Tongue (tissue), 3 donors: ENCODE measurements at places on chromosomes 6 and 20. TPM values are rescaled to one million over a fixed set of nuclear protein-coding genes. Genes with fewer than 3 reads are reported as not detected.

DNA sequence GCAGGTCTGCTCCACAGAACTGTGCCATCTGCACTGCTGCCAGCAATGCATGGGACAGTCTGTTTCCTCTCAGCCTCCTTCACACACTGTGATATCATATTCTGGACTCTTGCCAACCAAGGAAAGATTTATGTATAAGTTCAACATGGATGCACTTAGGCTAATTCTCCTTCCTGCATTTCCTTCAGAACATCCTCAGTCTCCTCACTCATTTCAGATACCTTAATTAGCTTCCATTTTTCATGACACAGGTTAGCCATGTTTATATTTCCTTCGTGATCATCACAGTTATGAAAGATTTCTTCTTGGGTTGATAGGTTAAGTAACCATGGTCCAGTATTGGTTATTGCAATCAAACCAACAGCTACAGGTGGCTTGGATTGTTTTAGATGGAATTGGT, 46.4 kb upstream of the DDR1 start:
- no peak for DNase-seq

The ASIP gene
- not detected for total RNA-seq

The MUC21 gene
- total RNA-seq: 6.9 TPM

The SPDEF gene
- 6.1 TPM for total RNA-seq

DNA sequence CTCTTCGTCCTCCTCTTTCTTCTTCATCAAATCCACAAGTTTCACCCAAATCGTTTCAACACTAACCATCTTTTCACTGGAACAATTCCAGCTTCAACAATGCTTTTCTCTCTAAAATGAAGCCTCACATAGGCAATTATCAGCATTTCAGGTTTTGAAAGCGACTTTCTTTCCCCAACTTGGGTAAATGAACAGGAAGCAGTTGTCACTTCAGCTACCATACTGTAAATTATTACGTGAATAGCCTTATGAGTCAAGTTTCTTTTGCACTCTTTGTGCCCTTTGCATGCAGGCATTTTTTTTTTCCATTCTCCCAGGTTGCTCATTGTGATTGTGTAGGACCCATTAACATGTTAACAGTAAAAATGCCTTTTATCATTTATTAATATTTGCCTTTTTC, 121.7 kb upstream of the BTBD3 start:
- DNase-seq: no peak

DNA sequence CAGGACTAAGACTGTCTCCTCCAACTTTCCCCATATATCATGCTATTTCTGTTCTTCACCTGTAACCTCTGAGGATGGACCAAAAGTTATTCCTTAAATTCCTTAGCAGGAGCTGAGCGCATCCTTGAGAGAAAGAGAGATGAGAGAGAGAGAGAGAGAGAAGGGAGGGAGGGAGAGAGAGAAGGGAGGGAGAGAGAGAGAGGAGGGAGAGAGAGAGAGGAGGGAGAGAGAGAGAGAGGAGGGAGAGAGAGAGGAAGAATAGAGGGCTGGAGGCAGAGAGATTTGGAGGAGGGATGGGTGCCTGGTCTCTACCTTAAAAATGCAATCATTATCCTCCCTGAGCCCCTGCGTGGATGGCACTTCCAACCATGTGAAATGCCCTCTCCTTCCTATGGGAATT, 73.6 kb downstream of the BMP2 start:
- DNase-seq: no peak

- DNase-seq: no peak
These were observed 11.1 kb downstream of the YWHAB start for GRCh38 chr20:44896583-44896982.

The TMEM74B gene
- 8.2 TPM for total RNA-seq

GRCh38 chr6:37110500-37111461, 59.2 kb upstream of the PIM1 start:
- no peak for DNase-seq

The NANP gene
- total RNA-seq: 6.8 TPM

- no peak for DNase-seq
These were observed 168.9 kb upstream of the CENPW start for GRCh38 chr6:126170978-126171382.

DNA sequence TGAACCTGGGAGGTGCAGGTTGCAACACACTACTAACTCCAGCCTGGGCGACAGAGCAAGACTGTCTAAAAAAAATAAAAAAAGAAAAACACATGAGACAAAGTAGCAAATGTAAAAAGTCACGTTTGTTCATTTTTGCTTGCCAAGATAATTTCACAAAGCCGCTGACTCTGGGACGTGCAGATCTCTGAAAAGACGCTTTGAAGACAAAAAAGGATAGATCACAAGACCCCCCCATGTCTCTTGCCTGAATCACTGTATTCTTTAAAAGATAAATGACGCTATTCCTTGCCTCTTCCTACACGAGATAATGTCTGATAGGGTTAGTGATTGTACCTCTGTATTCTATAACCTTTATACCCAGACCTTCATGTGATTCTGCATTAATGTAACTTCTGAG, 23.3 kb upstream of the STXBP5 start:
- DNase-seq: no peak

DNA sequence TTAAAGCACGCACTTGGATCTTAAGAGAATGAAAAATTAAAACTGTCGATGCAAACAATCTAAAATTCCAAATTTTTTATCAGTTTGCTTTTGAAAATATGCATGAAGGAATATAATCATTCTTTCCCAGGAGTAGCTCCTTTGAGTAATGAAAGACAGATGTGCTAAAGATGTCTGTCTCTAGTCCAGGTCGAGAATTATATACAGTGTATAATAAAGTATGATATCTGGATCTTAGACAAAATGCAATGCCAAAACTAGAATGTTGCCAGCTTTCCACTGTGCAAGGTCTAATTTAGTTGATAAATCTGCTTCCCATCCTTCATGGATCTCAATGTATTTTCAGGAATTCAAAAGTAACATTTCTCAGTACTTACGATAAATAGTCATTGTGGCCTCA, 65.1 kb upstream of the ADGRG6 start:
- peak; percentile 54 for DNase-seq

DNA sequence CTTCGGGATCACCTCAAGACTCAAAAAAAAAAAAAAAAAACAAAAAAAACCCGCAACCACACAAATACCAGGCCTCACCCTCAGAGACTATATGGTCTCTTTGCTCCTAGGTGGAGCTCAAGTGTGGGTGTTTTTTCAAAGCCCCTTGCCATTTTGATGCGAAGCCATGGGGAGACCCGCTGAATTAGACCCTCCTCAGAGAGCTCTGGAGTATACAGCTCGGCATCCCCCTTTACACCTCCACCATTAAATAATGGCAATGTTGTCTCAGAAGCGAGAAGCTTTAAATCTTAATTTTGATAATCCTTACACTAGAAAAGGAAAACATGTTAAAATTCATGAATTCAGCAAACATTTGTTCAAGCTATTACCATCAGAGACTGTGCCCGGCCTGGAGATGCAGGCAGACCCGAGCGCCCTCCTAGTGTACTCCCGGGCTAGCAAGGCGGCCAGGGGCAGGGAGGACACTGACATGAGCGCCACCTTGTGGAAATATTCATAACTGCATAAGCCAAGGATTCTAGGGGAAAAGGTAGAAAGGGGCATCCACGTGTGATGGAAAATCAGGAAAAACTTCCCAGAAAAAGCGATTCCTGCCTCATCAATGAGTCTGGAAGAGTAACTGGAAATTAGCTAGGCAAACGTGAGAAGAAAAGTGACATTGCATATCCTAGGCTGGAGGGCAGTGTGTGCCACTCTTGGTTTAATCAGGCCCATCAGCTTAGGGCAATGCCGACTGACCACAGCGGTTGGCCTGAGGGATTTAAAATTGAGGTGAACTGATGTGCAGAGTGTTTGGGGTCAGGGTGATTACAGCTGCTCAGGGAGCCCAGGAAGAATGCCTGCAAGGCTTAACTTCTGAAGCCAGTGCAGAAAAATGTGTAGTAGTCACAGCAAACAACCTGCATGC, 72.5 kb downstream of the B3GAT2 start:
- peak; percentile 80 for DNase-seq

GRCh38 chr20:1669304-1669703, 11.7 kb upstream of the SIRPG start:
- no peak for DNase-seq

The ULBP3 gene
- total RNA-seq: 1.8 TPM

The SLC35D3 gene
- not detected for total RNA-seq

GRCh38 chr6:159680104-159680503, 12.9 kb downstream of the SOD2 start:
- no peak for DNase-seq

GRCh38 chr6:98384801-98385200, 449.6 kb upstream of the POU3F2 start:
- peak; percentile 4 for DNase-seq

The RIPK1 gene
- total RNA-seq: 17.8 TPM

DNA sequence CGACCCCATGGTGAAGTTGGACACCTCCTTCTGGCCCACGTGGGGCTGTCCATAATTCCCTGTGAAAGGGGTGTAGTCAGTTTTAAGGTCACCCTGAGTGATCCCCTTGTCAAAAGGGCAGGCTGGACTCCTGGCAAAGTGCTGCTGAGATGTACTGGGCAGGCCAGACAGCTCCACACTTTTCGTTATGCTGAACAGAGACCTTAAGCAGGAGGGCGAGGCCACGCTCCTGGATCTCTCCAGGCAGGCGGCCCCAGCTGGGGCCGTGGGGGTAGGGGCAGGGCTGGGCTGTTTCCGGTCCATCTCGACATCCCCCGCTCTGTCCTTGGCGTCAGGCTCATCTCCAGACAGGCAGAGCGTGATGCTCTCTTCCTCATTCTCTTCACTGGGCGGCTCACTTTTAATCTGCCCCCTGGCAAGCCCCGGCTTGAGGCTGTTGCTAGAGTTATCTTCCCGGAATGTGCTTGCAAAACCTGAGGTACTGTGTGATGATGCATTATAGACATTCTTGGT, 56.7 kb downstream of the GJA10 start:
- DNase-seq: peak; percentile 24

- no peak for DNase-seq
These were observed 78.3 kb upstream of the FYN start for GRCh38 chr6:111951497-111952085.

DNA sequence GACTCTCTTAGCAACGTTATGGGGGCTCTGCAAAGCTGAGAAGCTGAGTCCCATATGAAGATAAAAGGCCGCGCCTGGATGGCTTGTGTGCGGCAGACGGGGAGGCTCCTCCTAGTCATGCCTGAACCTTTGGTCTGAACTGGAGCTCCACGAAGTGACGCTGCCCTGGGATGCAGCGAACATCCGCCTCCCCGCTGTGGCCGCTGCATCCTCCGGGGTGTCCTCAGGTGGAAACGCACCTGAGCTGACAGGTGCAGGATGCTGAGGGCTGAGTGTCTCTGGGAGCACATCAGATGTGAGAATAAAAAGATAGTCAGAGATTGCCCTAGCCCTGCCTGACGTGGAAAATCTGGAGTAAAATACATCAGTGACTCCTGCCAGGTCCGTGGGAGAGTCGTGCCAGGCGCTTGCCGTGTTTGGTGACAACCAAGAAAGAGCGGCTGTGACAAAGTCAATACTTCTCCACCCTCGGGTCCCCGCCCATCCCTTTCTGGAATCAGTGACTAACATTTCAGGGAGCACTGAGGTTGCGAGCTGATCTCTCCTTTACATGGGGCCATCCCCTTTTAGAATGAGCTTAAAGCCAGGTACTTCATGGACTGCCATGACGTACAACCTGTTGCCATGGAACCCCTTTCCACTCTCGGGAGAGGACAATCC, 162.8 kb upstream of the AFDN start:
- DNase-seq: no peak

- DNase-seq: no peak
These were observed 21.3 kb downstream of the CASS4 start for GRCh38 chr20:56433221-56433879.

The KCNK16 gene
- total RNA-seq: not detected

GRCh38 chr6:79403563-79403962, 133.7 kb downstream of the LCA5 start:
- no peak for DNase-seq

The PAX1 gene
- 4.1 TPM for total RNA-seq

- DNase-seq: no peak
These were observed 24.0 kb upstream of the PPP1R3G start for GRCh38 chr6:5061152-5061551.

DNA sequence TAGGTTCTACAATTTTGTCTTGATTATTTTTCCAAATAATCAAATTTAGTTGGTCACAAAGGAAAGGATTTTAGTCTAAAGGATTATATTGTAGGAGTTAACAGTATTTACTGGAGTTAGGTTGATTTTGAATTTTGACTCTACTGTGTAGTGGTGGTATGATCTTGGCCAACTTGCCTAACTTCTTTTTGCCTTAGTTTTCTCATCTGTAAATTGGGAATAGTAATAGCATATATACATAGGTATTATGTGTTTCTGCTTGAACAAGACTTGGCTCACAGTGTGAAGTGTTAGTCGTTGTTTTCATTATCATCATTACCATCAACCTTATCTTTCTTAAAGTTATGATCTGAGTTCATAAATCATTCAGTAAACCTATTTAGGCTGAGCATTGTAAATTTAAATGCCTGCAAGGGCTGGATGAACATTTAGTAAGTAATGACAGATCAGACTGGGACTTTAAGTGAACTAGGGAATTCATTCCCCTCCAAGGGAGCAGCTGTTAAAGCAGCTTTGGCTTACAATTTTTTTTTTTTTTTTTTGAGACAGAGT, 11.2 kb downstream of the ITCH start:
- DNase-seq: no peak

The MAP3K4 gene
- 57.7 TPM for total RNA-seq

DNA sequence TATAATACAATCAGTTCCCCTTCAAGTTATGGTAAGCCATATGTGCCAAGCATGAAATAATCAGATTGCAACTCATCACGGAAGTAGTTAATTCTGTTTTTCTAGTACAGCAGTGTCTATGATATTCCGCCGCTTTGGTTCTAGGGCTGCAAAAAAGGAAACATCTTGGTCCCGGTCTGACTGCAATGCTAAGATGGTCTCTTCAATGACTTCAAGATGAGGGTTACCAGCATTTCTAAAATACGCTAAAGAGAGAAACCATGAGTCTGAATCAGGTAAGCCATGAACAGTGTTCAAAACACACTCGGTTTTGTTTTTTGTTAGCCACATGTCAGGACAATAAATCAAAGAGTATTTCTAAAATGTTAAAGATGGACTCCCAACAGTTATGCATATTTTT, 3.2 kb upstream of the ANKRD60 start:
- peak; percentile 81 for DNase-seq

The TMEM14C gene
- total RNA-seq: 77.5 TPM

DNA sequence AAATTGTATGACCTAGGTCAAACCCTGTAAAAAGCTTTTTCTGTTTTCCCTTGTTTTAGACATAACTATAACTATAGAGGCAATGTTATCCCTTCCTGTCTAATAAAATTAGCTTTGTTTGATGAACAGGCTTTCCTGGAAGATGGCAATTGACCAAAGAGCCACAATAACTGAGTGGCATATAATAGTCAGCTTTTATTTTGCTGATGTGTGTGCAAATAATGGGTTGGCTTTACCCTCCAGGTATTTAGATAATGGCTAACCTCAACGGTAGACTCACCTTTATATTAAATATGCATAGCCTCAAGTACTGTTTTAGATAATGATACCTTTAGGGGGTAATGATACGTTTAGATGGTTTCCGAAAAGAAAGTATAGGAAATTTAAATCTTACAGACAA, 15.0 kb downstream of the TBXT start:
- DNase-seq: no peak

The EPPIN gene
- not detected for total RNA-seq

GRCh38 chr6:107716688-107717089, 107.4 kb downstream of the SCML4 start:
- no peak for DNase-seq
